ENCODE measurements at places on chromosomes 16 and 17.
A peak's percentile ranks its signal among the peaks of the same experiment; 100 is the strongest.

GRCh38 chr17:40491486-40491885 lies 9.9 kb downstream of the TNS4 start:
- no peak for DNase-seq

DNA sequence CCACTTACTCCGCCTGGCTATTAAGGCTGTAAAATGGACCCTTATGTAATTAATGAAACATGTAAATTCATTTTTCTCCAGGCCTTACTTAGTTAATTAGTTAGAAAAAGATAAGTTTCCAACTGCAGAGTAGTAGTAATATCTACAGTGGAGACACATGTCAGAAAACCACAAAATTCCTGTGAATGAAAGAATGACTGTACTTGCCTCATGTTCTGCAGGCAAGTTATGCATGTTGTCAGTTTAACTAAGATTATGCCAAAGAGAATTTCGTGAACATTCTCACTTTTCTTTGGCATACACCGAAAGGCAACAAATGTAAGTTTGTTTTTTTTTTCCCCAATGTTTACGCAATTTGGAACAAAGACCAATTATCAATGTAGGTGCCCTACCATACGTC lies 16.8 kb upstream of the CCL1 start:
- no peak for DNase-seq

GRCh38 chr17:81391936-81392908 lies 3.0 kb upstream of the BAHCC1 start:
- peak; percentile 80 for DNase-seq

GRCh38 chr17:81329927-81330883 lies 35.1 kb upstream of the SLC38A10 start:
- peak; percentile 34 for DNase-seq

GRCh38 chr17:43517615-43518386 lies 28.3 kb downstream of the ETV4 start:
- no peak for DNase-seq

- DNase-seq, result no peak
These were observed 165.3 kb downstream of the MRTFB start for GRCh38 chr16:14236401-14236800.

GRCh38 chr16:23557779-23558702 lies 514 bp downstream of the UBFD1 start:
- DNase-seq, result no peak

DNA sequence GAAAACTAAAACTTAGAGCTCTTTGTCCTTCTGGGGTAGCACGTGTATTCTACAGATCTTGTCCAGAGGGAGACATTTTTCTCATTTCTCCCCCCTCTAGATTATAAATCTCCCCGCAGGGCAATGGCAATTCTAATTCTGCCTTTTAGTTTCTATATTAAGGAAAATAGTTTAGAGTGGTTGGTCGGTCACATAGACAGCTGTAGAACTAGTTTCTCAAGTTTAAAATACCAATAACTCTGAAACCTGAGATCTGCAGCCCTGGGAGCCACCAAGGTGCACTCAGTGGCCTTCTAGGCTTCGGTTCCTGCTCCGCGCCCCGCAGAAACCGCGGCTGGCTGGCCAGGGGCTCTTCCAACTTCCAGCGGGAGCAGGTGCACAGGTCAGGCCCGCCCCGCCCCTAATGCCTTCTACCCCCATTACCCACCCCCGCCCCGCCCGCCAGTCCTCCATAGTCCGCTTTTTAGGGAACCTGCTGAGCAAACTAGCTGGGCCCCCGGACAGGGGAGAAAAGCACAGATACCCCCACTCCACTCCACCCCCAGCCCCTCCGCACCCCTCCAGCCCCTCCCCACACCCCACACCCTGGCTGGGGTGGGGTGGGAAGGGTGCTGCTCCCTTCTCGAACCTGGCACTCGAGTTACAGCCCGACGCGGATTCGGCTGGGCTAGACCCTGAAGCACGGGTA lies 431 bp downstream of the SLFN11 start:
- DNase-seq, result peak; percentile 33

GRCh38 chr17:74424657-74425056 lies 7.2 kb upstream of the GPRC5C start:
- DNase-seq, result peak; percentile 80

- DNase-seq, result no peak
These were observed 136.4 kb downstream of the ABCC6 start for GRCh38 chr16:16086653-16087446.

DNA sequence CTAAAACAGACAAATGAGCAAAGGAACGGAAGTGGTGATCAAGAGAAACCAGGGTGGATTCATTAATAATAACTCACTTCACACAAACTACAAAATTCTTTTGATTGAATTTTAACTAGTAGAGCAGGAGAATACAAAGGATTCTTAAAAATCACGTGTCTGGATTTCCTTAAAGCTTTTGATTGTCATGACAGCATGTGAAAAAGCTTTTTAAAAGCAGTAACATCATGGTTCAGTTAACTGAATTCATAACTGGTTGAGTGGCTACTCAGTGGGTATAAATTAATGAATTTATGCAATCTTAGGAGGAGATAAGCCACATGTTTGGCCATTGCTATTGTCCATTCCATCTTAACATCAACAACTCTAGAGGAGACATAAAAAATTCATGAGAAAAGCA lies 333.2 kb downstream of the SLC39A11 start:
- no peak for DNase-seq

- DNase-seq, result no peak
These were observed 4.1 kb downstream of the KRABD2 start for GRCh38 chr17:8372422-8372821.

GRCh38 chr17:61149862-61150362 lies 249.7 kb upstream of the TBX2 start:
- DNase-seq, result no peak

DNA sequence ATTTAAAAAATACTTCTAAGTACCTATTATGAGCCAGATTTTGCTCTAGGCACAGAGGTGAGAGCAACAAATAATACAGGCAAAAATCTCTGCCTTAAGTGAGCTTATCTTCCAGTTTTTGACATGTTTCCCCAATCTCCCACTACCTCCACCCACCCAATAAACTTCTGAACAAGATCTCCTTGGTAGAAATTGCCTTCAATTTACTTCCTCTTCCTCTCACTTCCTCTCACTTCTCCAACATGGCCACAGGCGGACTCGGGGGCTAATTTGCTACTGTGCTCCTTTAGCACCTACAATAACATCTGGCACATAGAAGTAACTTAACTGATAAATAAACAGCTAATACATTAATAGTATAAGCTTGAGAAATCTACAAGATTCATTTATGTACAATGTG lies 82.6 kb downstream of the CACNG1 start:
- no peak for DNase-seq

GRCh38 chr17:60077672-60078519 lies 825 bp downstream of the HEATR6 start:
- DNase-seq, result no peak

GRCh38 chr17:46868689-46869187 lies 17.4 kb downstream of the WNT9B start:
- no peak for DNase-seq

DNA sequence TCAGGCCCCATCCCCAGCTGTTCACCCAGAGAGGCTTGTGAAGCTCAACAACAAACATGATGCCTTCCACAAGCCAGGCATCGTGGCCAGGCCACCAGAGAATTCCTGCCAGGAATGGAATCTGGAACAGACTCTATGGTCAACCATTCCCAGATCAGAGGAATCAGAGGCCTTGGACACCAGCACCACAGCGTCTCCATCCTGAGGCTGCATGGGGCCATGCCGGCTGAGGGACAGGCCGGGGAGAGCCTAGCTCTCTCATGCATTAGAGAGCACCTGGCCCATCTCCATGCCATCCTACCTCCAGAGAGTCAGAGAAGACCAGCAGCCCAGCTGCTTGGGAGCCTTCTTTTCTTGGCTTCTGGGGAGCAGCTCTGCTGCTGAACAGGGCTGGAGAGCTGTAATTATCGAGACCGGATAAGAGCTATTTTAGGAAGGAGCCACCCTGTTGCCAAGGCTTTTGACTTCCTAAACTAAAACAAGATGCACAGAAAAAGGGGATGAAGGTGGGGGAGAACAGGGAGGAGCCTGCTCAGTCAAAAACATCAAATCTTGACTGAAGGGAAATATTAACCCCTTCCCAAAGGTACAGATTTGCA lies 24.5 kb upstream of the MTMR4 start:
- peak; percentile 40 for DNase-seq

- DNase-seq, result no peak
These were observed 65.6 kb downstream of the SDR42E1 start for GRCh38 chr16:81945665-81946064.

DNA sequence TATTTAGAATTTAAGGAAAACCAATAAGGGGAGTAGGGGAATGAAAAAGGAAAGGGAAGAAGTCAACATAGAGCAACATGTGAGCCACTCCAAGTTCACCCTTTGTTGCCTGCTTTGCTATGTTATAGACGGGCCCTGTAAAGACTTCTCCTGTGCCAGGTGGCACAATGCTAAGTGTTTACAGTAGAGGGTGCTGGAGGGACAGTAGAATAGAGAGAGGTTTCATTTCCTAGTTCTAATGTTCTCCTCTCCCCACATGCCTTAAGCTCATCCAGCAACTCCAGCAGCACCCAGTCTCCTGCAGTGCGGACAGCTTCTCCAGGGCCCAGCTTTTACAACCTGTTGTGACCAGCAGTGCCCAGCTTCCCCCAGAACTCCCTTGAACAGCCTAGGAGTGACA lies 468.0 kb downstream of the HS3ST3B1 start:
- DNase-seq, result no peak

DNA sequence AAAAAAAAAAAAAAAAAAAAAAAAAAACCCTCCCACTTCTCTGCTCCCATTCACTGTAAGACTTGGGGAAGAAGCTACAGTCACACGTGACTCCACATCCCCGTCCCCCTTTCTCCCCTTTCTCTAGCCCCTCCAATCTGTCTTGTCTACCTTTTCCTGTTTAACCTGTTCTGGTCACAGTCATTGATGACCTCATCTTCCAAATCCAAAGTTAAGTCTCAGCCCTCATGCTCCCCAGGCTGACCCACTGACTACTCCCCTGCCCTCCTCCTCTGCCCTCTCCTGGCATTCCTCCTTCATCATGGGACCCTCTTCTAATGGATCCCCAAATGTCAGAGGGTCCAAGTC lies 1.6 kb upstream of the CDH5 start:
- DNase-seq, result no peak

DNA sequence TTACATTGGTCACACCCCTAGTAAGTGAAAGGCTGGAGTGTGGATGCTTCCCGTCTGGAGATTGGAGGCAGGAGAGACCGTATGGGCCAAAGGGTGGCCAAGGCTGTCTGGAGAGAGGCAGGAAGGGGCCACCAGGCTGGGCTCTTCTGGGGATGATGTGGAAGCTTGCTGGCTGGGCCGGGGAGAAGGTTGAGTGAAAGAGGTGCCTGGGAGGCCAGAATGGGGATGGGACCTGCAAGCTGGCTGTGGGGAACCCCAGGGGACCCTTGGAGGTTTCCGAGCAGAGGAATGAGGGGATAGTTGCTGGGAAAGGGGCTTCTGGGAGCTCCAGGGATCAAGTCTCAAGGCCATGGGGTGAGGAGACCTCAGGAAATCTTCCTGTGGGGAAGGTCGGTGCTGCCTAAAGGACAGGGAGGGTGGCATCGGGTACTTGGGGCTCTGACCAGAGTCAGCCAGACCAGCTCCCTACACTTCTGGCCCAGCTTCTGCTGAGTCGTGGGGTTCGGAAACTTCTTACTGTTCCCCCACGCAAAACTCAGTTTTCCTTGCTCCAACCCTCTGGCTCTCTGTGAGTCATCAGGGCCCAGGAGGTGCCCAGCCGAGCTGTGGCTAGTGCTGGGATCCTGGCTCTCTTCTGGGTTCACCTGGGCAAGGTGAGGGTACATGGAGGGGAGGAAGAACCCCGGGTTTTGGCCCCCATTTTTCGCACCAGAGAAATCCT lies 3.1 kb downstream of the MRC2 start:
- no peak for DNase-seq

- DNase-seq, result no peak
These were observed 69.3 kb downstream of the FTO start for GRCh38 chr16:53773150-53773846.

GRCh38 chr16:28156056-28156680 lies 55.6 kb downstream of the XPO6 start:
- DNase-seq, result no peak

- peak; percentile 41 for DNase-seq
These were observed 4.7 kb upstream of the MRPS34 start for GRCh38 chr16:1777375-1778199.

- DNase-seq, result no peak
These were observed 28.2 kb upstream of the PSMD7 start for GRCh38 chr16:74268372-74268782.

- no peak for DNase-seq
These were observed 24.1 kb upstream of the KRT24 start for GRCh38 chr17:40727447-40728231.

DNA sequence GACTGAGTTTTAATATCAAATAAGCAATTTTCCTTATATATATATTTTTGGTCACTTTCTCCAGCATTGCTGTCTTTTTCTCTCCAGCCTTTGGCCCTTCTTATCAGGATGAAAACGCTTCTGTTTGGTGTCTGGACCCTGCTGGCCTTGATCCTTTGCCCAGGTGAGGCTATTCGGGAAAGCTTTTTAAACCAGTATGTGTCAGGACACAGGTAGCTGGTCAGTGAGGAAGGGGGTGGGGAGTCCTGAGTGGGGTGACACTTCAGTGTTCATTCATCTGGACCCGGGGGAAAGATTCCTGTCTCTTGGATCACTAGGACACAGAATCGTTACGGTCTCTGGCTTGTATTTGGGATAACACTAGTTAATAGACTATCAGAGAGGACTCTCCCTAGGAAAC lies 12.2 kb upstream of the SMARCD2 start:
- no peak for DNase-seq

- no peak for DNase-seq
These were observed 457.0 kb upstream of the CDH5 start for GRCh38 chr16:65909310-65910050.

- peak; percentile 28 for DNase-seq
These were observed 7.4 kb upstream of the ZNF469 start for GRCh38 chr16:88375236-88375975.

DNA sequence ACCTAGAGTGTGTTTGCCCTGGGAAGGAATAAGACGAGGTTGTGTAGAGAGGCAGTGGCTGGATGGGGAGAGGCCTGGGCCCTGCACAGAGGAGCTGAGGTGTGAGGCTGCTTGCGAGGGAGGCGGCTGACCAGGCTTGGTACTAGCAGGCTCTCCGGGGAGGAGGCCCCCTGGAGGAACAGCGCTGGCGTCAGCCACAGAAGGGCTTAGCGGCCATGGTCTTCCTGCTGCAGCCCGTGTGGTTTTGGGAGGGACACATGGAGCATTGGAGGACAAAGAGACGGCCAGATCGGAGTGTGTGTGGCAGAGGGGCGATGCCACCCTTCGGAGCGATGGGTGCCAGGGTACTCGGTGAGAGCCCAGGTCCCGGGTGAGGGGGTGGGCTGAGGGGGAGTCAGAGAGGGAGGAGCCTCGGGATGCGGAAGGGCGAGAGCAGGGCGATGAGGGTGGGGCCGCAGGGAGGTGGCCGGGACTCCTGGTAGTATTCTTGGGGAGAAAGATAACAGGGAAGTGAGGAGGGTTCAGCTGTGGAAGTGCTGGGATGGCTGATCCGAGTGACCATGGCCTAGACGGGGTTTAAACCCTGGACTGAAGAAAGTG lies 8.3 kb downstream of the BANP start:
- DNase-seq, result no peak

GRCh38 chr16:14564861-14565687 lies 65.0 kb downstream of the PARN start:
- no peak for DNase-seq

- DNase-seq, result peak; percentile 69
These were observed 108.5 kb upstream of the CCL2 start for GRCh38 chr17:34146440-34147043.

- no peak for DNase-seq
These were observed 4.8 kb downstream of the ABCA10 start for GRCh38 chr17:69223809-69224208.

- DNase-seq, result no peak
These were observed 332.8 kb upstream of the DYNLRB2 start for GRCh38 chr16:80208015-80208414.
